ENCODE measurements at places on chromosomes 6 and 20.

DNA sequence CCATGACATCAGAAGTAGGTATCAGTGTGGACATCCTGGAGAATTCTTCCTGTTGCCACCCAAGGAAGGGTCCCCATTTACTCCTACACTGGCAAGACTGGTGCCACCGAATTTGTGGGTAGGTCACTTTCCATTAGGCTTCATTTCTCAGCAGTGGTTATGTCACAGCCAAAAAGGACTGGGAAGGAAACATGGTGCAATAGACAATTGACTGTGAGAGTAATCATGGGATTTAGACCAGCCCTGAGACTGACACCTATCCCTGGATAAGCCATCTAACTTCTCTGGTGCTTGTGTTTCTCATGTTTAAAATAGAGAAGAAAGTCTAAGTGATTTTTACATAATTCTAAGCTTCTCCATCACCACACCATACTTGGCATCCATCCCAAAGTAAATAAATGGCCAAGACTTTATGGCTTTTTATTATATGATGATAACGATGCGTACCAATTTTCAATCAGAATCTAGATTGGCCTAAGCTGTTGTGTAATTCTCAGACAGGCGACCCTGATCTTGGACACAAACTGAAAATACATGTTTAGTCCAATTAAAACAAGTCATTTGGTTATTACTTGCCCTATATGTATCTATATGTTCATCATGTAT, 10.2 kb downstream of the SMPDL3A start:
- no peak for DNase-seq

DNA sequence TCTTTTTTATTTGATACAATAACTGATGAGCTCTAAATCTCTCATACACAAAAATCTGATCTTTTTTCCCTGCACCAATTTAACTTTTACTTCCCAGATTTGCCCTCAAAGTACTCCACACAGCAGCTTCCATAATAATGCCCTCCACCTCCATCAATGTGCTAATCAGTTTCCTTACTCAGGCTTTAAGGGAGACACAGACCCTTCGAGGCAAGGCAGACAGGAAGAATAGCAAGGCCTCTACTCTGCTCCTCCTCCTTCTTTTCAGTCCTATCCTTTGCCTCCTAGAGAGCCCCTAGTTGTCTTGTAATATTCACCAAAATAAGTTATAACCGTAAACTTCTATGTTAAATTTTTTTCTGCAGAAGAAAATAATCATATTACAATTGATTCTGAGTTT, 444.9 kb upstream of the RNF217 start:
- DNase-seq: no peak

DNA sequence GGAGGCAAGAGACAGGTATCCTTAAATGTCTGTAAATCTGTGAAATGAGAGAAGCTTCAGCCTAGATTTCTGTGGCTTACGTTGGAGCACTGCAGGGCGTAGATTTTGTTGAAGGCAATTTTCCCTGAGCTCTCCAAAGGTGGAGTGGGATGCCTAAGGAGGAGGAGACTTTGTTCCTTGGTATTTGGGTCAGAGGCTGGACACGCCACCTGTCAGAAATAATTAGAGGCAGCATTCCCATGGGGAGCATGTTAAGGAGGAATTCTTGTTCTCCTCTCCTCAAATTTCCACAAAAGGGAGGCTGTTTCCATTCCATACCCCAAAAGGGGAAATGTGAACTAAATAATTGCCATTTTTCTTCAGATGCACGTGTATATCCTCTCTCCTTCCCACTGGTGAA, 11.1 kb upstream of the SCGN start:
- DNase-seq: no peak

DNA sequence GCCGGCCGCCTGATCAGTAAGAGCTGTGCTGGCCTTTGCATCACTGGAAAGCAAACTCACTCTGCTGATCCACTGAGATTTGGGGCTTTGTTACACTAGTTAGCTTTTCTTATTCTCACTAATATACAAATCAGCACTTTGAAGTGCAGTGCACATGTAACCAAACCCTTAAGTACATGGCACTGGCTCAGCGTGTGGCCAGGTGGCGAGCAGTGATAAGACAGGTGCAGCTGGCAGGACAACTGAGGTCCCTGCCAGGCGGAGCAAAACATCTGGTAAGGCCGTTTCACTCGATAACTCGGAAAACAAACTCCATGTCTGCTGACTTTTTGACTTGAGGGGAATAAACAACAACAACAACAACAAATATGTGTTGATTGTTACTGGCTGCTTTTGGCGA, 11.0 kb downstream of the GFRA4 start:
- DNase-seq: no peak

- DNase-seq: no peak
Observed at GRCh38 chr20:49901588-49901987, 13.7 kb downstream of the SPATA2 start.

GRCh38 chr6:132147530-132148011, 196.4 kb upstream of the CCN2 start:
- DNase-seq: no peak

DNA sequence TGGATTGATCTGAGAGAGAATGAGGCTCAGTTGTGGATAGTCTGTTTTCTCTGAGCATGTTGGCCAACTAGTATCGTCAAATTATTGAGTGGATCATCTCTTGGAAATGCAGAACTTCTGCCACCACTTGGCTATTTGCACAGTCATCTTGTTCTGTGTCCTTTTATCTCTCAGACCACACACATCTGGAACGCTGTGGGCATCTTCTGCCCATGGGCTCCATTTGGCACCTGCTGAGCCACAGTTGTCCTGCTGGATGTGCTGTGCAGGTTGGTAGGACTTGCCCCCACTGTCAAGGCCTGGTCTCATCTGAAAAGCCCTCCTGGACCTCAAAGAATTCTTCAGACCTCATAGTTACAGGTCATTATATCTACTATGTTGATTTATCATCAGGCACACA, 16.7 kb upstream of the C20orf144 start:
- no peak for DNase-seq

- DNase-seq: no peak
Observed at GRCh38 chr6:1872649-1873131, 263.0 kb downstream of the FOXC1 start.

GRCh38 chr6:128471907-128472306, 48.5 kb downstream of the PTPRK start:
- DNase-seq: no peak

DNA sequence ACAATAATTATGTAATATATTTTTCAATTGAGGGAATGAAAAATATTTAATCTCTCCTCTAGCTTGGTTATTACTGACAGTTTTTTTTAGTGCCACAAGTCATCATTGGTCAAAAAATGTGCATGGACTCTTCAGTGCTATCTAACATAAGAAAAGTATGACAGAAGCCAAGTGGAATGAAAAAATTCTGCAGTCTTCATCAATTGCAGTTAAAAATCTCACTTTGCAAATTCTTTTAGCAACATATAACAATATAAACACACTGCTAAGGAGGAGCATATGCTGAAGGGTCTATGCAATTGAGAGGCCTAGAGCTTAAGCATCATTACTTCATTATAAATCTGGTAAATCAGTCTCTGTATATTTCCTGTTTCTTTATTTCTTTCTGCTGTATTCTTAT, 175.1 kb downstream of the ARHGAP18 start:
- DNase-seq: no peak

DNA sequence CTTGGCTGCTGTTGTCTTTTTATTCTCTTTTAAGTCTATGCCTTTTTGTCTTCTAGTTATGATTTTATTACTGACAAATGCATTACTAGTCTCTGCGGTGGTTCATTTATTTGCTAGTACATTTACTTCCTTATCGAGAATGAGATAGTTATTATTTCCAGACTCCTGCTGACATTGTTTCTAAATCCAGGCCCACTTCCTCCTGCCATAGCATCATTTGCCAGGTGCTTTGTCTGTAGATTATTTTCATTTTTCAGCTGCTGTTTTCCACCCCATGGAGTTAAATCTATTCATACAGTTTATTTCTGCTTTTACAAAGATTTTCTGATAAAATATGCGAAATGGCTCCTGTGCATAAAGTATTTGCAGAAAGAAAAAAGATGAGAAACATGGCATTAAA, 459.7 kb downstream of the MMUT start:
- no peak for DNase-seq

DNA sequence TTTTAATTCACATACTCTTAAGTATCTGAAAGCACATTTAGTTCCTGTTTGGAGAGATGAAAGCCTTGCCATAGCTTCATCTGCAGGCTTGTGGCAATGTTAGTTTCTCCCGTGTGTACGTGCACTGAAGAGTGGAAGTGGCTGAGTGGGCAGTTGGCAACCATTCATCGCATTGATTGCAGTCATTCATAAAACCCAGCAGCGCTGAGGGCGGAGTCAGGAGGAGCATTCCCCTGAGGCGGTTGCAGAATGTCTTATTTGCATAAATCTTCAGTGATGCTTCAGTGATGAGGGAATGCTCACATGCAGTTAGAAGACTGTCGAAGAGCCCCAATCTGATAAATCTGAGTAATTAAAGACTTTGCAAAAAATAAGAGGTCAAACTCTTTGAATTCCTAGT, 79.1 kb downstream of the RIMS1 start:
- DNase-seq: no peak

DNA sequence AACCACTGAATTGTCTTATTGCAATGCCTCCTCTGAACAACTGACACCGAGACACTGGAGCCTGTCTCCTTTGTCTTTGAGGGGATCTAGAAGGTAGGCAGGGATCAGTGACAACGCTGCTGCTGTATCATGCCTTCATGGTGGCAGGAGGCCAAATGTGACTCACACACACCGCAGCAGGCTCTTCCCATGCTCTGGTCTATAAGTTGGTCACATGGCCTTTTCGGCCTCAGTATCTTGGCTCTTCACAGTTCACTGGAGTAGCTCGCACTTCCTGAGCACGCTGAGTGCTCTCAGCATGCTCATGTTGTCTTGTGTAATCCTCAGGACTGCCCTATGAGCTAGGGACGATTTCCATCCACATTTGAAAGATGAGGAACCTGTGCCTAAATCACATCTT, 167.4 kb upstream of the PCSK2 start:
- DNase-seq: no peak

DNA sequence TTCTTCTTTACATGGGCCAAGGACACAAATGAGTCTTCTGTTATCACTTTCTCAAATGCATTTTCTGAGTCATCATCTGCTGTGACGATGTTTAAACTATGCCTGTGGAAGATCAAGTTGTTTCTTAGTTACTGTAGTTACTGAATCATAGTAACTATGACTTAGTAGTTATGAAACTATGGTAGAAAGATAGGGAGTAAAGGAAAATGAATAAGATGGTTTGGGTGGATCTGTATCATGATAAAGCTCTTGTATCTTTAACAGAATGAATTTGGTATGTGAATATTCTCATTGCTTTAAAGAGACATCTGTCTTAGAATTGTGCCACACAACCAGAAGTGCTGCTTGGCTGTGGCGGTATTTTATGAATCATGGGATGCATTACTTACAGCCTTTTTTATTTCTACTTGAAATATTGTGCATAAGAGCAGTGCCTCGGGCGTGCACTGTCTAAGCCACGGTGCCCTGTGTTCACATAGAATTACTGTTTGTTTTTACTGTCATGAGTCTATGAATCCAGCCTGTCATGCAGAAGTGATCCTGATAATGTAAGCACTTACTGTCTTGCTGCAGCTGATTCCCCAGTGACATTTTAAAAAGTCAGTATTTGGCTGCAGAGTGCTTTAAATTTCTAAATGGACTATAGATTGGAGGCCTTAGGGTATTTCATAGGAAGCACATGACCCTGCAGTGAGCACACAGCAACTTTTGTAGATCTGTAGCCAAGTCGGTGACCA, 215.2 kb downstream of the TMEM242 start:
- no peak for DNase-seq

DNA sequence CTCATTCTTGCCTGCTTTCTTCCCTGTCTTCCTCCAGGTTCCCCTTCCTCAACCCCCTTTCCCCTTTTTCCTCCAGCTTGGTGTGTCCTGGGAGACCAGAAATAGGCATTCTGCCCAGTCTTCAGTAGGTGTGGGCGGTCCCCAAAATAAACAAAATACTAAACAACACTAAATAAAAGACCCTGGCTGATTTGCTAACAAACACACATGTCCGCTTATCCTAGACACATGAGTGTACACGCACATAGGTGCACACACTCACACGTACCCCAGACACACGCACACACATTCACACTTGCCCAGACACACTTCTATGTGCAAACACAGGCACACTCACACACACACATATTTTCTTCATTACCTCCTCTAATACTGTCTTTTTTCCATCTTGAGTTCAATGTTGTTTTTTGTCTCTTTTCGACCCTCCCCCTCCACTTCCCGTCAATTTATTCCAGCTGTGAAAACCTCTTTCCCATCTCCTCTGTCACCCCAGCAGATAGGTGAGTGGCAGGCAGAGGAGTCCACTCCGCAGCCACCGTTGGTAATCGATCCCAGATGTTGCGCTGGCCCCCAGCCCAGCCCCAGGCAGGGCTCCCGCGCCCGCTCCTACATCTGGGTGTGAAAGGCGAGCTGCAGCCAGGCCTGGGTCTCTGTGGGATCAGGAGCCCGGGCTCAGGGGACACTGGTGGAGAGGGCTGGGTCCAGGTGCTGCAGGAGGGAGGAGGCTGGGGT, 56.9 kb upstream of the FOXP4 start:
- no peak for DNase-seq

DNA sequence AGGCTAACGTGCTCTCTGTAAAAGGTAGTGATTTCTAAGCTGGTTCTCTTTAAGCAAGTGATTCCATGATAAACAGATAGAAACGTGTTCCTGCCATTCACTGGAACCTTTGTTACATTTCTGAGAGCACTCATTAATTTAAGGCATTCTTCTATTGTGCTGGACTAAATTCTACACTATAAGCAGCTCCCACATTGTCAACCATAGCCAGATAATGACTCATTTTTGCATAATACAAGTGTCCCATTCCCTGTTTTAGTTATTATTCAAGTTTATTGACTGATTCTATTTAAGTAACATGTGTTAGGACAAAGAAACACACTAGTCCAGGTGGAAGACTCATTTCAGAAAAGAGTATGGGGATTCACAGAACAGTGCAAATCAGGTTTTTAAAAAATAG, 13.5 kb upstream of the XRN2 start:
- no peak for DNase-seq

- DNase-seq: no peak
Observed at GRCh38 chr6:111750753-111751673, 122.2 kb downstream of the FYN start.

GRCh38 chr20:59326188-59326587, 25.8 kb downstream of the EDN3 start:
- DNase-seq: no peak

DNA sequence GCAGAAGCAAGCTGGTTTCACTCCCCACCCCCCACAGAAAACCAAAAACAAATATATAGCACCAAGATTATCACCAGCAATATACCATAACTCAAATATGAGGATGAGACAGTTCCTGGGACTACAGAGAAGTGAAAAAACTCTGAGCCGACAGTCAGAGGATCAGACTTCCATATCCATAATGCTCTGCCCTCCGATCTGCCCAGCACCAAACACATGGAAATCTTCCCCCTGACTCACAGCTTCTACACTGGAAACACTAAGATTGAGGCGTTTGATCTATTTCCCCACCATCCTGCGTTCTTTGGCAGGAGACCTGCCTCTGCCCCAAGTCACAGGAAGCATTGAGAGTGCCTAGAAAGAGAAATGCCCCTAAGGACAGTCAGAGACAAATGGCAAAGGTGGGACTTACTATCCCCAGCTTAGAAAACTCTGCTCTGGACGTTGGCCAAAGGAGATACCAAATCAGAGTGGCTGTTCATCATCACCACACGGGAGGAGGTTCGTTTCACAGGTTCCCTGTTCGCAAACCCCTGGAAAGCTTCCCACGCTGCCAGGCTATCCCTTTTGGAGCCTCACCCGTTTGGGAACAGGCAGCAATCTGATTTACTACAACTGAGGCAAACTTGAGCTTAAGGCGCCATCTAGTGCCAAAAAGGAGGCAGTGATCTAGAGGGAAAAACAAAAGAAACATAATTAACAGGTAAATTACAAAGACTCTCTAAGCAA, 48.7 kb upstream of the SRSF6 start:
- no peak for DNase-seq

GRCh38 chr6:115592025-115592424, 468.7 kb downstream of the FRK start:
- DNase-seq: no peak
